Occipital lobe (tissue), 3 donors: ENCODE measurements at places on chromosomes 4 and X.
A peak's percentile ranks its signal among the peaks of the same experiment; 100 is the strongest.

- DNase-seq = no peak
Observed at GRCh38 chr4:121484633-121485032, 103.8 kb upstream of the QRFPR start.

DNA sequence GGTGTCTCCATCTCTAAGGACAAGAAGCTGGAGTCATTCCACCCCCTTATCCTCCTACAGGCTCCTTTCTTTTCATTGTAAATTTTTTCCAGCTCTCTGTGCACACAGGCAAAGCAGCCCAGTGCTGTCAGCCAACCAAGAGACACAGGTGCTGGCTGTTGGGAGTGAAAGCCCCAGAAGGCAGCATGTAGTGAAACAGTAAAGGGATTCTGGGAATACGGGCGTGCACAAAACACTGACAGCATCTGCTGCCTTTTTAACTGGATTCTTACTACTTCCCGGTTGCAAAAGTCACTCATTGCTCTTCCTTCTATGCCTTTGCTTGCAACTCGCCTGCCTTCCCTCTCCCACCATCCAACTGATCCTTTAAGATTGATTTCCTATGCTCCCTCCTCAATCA, 208.6 kb upstream of the PRPS2 start:
- peak; percentile 0 for DNase-seq

- DNase-seq = no peak
Observed at GRCh38 chrX:21606002-21606401, 52.1 kb downstream of the KLHL34 start.

DNA sequence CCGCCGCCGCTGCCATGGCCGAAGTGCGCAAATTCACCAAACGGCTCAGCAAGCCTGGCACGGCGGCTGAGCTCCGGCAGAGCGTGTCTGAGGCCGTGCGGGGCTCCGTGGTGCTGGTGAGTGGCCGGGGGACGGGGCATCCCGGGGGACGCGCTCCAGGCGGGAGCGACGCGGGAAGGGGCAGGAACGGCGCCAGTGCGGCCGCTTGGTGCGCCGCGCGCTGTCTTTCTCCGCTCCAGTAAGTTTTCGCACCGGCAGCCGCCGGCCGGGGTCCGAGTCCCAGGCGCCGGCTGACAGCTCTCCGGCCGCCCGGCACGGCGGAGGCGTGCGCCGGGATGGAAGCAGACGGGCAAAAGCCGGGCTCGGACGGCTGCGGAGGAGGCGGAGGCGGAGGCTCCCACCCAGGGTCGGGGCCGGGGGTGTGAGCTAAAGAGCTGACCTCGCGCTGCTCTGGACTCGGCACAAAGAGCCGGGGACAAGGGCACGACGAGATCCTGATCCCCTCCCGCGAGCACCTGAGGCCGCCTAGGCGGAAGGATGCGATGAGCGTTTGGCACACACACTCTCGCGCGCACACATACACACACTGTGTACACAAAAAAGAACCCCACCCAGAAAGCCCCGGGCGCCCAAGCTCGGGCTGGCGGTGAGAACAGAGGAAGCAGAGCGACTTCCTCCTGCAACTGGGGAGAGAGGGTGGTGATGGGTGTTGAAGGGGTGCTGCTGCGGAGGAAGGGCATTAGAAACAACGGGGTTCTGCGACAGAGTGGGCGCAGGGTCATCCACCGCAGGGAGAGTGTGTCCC, 545 bp downstream of the DOCK11 start:
- DNase-seq = no peak

GRCh38 chrX:46758956-46759644, at the start of gene SLC9A7:
SLC9A7 (minus strand) TSS chrX:46759118; CDS start chrX:46759029, 89 bp downstream.
- peak; percentile 16 for DNase-seq

DNA sequence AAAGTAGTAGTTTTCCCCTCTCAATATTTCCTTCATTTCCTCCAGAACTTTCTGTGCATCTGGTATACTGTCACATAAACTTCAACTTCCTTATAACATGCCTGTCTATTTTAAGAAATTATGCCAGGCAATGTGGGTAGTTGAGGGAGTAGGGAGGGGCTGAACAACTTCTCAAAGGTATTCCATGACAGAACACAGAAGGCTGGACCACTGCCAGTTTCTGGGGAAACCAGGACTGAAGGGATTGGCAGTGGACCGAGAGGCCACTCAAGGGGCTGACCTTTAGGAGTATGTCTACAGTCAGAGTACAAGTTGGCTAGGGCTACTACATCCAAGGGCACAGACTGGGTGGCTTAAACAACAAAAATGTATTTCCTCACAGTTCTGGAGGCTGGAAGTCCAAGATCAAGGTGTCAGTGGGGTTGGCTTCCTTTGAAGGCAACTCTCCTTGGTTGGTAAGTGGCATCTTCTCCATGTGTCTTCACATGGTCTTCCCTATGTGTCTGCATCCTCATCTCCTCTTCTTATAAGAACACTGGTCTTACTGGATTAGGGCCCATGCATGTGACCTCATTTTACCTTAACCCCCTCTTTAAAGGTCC, 6.9 kb downstream of the SH3RF1 start:
- DNase-seq = no peak

GRCh38 chr4:137909529-137910309, 332.4 kb downstream of the SLC7A11 start:
- DNase-seq = no peak

- no peak for DNase-seq
Observed at GRCh38 chrX:128436397-128437103, 384.3 kb upstream of the ACTRT1 start.

GRCh38 chr4:151541389-151542071, 132.6 kb downstream of the FHIP1A start:
- no peak for DNase-seq

- DNase-seq = no peak
Observed at GRCh38 chrX:38052096-38052495, 45.7 kb downstream of the SYTL5 start.

DNA sequence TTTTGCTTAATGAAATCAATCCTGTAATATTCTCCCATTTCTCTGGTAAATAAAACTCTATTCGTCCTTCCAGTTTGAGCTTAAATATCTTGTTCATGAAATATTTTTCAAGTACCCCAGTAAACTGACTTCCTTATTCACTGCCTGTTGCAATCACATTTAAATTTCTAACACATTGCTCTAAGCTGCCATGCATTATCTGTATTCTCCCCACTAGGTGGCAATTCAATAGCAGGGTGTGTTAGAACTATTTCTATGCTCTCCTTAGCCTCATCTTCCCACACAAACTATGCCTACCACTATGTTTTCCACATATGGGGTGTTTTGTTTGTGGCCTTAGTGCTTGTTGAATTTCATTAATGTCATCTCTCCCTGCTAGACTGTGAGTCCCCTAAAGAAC, 377.1 kb upstream of the HS3ST1 start:
- DNase-seq = no peak

DNA sequence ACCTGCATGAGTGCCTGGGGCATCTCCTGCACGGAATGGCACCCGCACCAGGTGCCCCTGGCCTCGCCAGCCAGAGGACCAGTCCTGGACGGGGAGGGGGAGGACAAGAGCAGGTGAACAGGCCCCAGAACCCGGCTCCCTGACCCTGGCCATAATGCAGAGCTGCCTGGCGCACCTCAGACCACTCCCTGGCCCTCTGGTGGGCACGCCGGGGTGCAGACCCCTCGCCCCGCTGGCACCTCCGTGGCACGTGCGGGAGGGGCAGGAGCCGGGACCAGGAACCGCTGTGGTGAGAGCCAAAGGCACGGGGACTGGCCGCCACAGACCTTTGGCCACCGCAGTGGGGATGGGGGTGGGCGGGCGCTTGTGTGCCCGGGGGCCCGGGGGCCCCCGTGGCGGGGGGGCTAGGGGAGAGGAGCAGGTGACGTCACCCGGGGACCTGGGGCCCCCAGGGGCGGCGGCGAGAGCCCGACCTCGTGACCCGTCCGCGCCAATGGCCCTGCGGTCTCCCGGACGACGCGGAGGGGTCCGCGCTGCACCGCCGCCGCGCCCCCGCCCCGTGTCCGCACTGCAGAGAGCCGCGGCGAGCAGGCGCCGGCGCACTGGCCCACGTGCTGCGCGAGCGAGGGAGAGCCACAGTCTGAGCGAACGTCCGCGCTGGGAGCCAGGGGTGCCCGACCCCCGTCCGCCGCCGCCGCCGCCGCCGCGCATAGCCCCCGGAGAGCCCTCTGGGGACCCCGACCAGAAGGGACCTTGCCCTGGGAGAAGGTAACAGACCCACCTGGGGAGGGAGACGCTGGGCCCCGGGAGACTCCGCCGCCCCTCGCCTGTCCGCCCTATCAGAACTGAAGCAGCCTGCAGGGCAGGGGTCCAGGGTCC, at the start of gene PNMA3:
Gene PNMA3, plus strand, starts transcription at position 600 of the 879 bp plus-strand sequence. CDS start 586 bp downstream, outside the sequence.
- DNase-seq = no peak

GRCh38 chrX:141732031-141732430, 33.5 kb upstream of the SPANXD start:
- DNase-seq = no peak

- DNase-seq = no peak
Observed at GRCh38 chrX:151771726-151772125, 37.2 kb downstream of the CNGA2 start.

- DNase-seq = no peak
Observed at GRCh38 chr4:118969359-118969758, 80.7 kb downstream of the SYNPO2 start.

DNA sequence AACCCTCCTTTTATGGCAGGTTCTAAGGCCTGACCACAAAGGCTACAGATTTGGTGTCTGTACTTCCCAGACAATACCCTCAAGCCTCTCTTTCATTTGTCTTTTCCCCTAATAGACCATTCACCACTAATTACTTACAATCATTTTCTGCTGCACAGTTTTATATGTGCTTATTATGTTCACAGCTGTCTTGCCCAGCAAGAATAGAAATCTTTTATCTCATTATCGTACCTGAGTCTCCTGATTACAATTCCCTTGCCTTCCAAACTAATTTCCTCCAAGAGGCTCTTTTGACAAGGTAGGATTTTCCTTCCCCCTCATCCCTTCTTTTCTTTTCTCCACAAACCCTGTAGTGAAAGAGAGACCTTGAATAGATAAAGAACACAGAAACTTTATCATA, 352.5 kb upstream of the FMR1 start:
- DNase-seq = no peak

DNA sequence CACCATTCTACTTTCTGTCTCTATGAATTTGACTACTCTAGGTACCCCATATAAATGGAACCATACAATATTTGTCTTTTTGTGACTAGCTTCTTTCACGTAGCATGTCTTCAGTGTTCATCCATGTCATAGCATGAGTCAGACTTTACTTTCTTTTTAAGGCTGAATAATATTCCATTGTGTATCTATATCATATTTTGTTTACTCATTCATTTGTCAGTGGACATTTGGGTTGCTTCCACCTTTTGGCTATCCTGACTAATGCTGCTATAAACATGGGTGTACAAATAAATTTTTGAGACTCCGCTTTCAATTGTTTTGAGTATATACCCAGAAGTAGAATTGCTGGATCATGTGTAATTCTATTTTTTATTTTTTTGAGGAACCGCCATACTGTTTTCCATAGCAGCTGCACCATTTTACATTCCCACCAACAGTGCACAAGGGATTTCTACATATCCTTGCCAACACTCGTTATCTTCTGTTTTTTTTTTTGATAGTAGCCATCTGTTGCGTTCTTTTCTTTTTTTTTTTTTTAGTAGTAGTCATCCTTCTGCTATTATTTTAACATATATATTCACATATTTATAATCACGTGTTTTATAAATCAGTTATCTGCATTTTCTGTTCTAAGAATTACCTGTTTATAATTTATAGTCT, 158.0 kb upstream of the MED14 start:
- DNase-seq = no peak

GRCh38 chrX:150525061-150525919, 43.1 kb upstream of the MTM1 start:
- DNase-seq = peak; percentile 69

DNA sequence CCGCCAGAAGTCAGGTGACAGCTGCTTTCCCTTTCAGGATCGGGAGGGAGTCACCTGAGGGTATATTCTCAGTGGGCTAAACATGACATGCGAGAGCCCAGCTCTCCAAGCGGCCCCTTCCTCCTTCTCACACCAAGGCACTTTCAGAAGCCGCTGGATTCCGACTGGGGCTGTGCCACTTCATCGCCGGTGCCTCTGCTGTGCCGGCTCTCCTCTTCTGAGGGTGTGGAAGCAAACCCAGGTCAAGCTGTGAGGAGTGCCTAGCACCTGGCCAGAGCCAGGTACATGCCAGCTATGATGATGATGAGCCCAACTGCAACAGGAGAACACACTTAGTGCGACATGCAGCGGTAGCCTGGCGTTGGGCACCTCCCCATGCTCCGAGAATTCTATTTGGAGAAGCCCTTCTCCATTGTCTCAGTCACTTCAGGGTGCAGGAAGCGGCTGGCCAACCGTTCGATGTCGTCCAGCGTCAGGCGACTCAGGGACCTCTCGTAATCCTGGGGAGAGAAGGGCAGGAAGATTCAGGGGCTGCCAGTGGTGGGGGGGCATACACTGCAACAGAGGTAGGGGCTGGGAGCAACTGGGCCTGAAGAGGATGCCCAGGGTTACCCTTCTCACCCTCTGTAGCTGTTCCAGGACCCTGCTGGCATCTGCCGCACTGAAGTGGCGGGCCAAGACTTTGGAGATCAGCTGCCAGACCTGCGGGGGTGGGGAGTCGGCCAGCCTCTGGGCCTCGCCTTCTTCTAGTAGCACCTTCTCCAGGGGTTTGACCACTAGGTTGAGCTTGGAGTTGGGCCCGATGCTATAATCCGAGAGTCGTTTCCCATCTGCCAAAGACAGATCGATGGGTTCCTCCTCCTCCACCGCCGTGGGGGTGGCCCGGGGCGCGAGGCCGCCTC, 1.0 kb downstream of the UBL4A start:
- no peak for DNase-seq

DNA sequence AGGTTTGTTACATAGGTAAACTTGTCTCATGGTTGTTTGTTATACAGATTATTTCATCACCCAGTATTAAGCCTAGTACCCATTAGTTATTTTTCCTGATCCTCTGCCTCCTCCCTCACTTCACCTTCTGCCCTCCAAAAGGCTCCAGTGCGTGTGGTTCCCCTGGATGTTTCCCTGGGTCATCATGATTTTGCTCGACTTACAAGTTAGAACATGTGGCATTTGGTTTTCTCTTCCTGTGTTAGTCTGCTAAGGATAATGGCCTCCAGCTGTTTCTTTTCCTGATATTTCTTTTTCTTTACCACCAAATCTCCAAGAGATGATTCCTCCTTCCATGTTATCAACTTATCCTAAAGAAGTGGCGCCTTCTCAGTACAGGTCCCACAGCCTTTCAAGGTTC, 543.1 kb upstream of the ADGRL3 start:
- no peak for DNase-seq

DNA sequence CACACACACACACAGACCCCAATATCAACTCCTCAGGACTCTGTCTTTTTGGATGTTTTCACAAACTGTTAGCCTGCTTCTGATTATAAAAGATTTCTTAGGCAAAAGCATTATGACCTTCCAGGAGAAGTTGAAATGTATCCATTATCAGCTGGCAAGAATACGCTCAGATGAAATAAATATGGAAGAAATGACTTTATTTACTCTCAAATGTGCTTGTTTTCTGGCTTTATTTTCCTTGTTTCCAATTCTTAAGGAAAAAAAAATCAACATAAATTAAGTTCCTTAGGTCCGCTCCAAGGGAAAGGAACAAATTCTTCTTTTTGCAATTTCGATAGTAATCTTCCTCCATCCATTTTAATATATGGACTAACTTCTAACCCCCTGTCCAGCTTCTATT, 175.6 kb upstream of the HCCS start:
- DNase-seq = no peak

GRCh38 chr4:145176641-145177432, 3.6 kb downstream of the OTUD4 start:
- no peak for DNase-seq

GRCh38 chrX:113747274-113747973, 836.5 kb upstream of the HTR2C start:
- DNase-seq = no peak
